ENCODE measurements at places on chromosomes 2 and 18.

DNA sequence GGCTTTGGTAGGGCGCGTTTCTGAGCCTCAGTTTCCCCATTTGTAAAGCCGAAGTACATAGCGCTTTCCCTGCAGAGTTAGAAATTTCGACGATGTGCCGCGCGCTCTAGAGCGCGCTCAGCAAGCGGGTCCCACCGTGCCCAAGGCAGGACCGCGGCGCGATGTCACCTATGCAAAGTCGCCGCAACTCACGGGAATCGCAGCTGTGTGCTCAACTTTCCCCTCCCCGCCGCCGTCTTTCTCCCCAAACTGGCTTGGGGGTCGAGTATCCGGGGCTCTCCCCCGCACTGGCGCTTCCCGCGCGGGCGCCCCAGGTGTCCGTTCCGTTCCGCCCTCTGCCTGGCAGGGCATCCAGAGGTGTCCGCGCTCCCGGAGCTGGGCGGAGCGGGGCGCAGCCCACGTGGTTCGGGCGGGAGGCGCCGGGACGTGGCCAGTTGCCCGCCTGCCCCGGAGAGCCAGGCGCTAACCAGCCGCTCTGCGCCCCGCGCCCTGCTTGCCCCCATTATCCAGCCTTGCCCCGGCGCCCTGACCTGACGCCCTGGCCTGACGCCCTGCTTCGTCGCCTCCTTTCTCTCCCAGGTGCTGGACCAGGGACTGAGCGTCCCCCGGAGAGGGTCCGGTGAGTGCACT is at the start of gene MLPH:
Gene MLPH, plus strand, starts transcription at position 433 of the 630 bp plus-strand sequence. CDS start 6,176 bp downstream, outside the sequence.
- no peak for DNase-seq

GRCh38 chr18:80169607-80170006 is 60.5 kb downstream of the ADNP2 start:
- no peak for DNase-seq

- DNase-seq: no peak
These were observed 39.6 kb upstream of the DAPL1 start for GRCh38 chr2:158755310-158756087.

DNA sequence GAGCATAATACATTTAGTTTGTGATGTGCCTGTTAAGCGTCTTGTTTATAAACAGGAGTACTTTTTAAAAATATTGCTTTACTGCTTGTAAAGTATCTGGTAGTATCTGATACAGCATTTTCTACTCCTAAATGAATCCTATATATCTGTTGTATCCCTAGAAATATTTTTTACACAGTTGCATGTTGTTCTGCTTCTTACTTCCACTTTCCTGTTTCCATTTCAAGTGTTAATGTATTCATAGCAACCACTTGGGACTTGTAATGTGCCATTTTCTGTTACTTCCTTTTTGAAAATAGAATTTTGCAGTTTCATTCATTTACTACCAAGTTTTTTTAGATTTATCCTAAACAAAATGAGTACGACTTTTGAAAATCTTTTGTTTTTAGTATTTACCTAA is 24.9 kb downstream of the CCNT2 start:
- no peak for DNase-seq

GRCh38 chr2:207055257-207055656 is 110.5 kb downstream of the KLF7 start:
- no peak for DNase-seq

- no peak for DNase-seq
These were observed 171.4 kb upstream of the FSIP2 start for GRCh38 chr2:185567196-185567595.

GRCh38 chr18:8742387-8743361 is 37.3 kb downstream of the MTCL1 start:
- no peak for DNase-seq

DNA sequence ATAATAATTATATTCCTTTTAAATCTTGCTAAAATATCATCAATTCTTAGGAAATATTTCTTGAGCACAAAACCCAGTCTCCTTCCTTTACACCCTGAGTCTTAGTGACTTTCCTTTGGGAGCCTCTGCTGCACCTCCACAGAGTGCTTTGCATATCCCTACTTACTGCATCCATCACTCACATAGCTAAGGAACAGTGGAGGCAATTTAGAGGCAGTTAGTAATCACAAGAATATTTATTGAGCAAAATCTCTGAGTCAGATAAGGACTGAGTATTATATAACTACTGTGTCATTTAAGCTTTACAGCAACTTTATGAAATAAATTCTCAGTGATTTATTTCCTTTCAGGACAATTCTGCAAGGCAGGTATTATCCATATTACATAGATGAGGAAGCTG is 327.7 kb downstream of the TMX3 start:
- DNase-seq: no peak

DNA sequence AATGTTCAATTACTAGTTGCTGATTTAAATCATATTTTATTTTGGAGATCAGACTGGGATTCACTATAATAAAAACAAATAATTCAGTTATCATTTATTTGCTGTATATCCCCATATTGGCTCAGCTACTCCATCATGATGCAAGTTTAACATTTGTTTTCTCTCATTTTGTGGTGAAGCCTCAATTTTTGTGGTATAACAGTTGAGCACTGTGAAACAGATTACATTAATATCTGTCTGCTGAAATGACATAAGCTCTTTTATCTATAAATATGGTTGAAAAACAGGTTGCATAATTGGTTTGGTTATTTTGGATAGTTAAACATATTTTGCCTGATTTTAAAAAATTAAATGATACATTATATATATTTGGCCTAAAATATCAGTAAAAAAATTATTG is 67.7 kb downstream of the DPP4 start:
- DNase-seq: no peak

DNA sequence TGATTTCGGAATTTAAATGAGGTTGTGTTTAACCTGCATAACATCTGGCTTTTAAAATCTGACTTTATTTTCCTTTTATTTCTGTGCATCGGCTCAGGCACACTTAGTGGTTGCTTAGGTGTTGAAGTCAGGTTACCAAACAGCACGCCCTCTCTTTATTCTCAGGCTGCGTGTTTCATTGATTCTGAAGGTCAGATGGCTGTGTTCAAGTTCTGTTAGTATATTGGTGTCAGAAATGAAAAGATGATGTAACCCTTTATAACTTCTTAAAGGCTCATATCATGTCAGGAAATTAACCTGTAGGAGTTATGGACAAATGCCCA is 246.5 kb downstream of the LDLRAD4 start:
- DNase-seq: no peak

DNA sequence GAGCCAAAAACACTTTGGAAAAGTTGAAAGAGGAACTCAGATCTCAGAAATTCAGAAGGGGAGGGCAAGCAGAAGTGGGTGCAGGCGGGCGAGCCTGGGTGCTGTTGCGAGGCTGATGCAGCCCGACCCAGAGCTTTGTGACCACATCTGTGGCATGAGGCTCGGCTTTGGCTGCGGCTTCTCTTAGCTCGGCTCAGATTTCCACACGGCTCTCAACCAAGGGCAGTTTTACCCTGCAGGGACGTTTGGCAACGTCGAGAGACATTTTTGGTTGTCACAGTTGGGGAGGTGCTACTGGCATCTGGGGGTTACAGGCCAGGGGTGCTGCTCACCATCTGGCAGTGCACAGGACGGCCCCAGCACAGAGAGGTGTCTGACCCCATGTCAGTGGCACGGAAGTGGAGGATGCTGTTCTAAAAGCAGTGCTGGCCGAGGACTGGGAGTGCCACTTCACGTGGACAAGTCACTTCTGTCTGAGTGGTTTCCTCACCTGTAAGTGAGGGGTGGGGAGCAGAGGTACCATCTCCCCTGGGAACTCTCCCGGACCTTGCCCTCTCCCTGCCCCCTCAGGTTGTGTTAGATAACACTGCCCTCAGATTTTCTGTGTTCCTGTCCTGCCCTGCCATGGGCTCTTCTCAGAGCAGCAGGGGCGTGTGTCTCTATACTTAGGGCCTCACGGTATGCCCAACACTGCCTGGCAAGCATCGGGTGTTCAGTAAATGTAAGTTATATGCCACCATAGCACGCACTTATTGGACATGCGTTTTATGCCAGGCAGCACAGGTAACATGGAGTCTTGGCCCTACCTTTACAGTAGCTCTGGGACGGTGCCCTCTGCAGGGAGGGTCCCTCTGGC is 48.7 kb upstream of the FAHD2A start:
- DNase-seq: no peak

- DNase-seq: no peak
These were observed 178.1 kb upstream of the PIEZO2 start for GRCh38 chr18:11327391-11328009.

- no peak for DNase-seq
These were observed 37.6 kb downstream of the PTPN18 start for GRCh38 chr2:130393318-130393910.

- DNase-seq: no peak
These were observed 168.4 kb downstream of the ARL4C start for GRCh38 chr2:234328444-234328990.

GRCh38 chr2:171389780-171390179 is 44.0 kb downstream of the METTL8 start:
- no peak for DNase-seq

DNA sequence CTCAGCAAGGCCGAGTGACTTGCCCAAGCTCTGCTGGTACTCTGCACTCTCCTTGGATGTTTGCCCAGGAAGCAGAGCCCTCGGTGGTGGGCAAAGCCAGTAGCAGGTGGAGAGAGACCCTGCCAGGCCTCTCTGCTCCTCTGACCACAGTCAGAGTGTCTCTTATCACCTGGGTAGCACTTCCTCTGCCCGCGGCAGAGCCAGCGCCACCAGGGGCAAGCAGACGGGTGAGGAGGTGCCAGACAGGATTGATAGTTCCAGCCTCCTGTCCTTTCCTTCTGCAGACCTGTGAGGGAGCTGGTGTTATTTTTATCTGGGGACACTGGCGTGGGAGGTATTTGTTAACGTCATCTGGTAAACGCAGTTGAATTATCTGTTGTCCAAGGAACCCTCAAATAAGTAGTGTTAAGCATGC is 152.9 kb downstream of the SMAD7 start:
- no peak for DNase-seq

- no peak for DNase-seq
These were observed 11.1 kb downstream of the AMMECR1L start for GRCh38 chr2:127874378-127875269.

DNA sequence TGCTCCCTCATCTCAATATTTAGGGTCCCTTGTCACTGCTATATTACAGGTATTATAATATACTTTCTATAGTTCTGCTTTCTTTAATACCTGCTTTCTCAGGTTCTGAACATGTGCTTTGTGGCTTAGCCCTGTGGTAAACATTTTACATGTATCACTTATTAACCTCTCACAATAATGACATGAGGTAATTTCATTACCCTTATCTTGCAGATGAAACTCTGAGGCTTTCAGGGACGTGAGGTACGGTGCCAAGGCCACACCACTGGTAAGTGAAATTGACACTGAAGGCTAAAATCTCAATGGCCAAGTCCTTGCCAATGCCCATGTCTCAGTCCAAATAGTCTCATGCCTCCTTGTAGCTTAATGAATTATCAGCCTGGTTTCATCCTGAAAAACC is 21.7 kb downstream of the LINC00305 start:
- DNase-seq: no peak

DNA sequence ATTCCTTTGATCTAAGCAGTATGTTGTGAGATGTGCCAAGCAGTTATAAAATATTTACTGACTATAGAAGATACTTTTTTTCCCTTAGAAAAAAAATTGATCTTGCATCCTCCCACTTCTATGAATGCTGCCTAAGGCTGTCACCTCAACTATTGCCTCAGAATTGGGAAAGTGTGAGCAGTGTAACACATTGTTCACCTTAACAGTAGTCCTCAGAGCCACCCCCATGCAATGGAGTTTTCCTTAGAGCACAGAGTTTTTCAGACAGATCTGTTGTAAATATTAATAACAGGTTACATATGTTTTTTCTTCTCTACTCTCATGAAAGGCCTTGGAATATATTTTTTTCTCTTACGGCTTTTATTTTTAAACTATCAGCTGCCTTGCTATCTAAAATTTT is 607.3 kb downstream of the STK39 start:
- no peak for DNase-seq

Data from activated T-cell treated with anti-CD3 and anti-CD28 coated beads for 1 hour (primary cell).